Effector memory CD8-positive, alpha-beta T cell (primary cell): ENCODE measurements at places on chromosomes 1 and 21.

GRCh38 chr1:107883562-107883961 is 81.4 kb downstream of the VAV3 start:
- H3K27ac ChIP-seq, result no peak overlapping the region
- no peak for DNase-seq
- no peaks in the 10 kb centered on the region for H3K36me3 ChIP-seq
- no peaks in the 10 kb centered on the region for H3K27me3 ChIP-seq
- H3K4me1 ChIP-seq, result peaks cover 7% of the 10 kb centered on the region

- peak overlapping the region; percentile 100 for H3K27ac ChIP-seq
- no peak for DNase-seq
- peak overlapping the region; percentile 93 for H3K4me3 ChIP-seq
- peaks cover 36% of the 10 kb centered on the region for H3K4me1 ChIP-seq
Observed at GRCh38 chr1:19596065-19596713, 47.9 kb upstream of the NBL1 start.

DNA sequence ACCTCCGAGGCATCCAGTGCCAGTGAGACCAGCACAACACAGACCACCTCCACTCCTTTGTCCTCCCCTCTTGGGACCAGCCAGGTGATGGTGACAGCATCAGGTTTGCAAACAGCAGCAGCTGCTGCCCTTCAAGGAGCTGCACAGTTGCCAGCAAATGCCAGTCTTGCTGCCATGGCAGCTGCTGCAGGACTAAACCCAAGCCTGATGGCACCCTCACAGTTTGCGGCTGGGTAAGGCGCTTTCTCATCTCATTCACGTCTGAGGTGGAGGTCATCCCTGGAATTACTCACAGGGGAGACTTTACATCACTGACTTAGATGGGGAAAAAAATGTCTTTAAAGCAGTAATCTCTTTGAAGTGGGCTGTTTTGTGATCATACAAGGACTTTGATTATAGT is 106.3 kb downstream of the CD247 start:
- H3K27ac ChIP-seq, result no peak overlapping the region
- H3K4me3 ChIP-seq, result peak overlapping the region; percentile 40
- peaks cover 18% of the 10 kb centered on the region for H3K36me3 ChIP-seq
- H3K4me1 ChIP-seq, result peaks cover 7% of the 10 kb centered on the region
- DNase-seq, result no peak

DNA sequence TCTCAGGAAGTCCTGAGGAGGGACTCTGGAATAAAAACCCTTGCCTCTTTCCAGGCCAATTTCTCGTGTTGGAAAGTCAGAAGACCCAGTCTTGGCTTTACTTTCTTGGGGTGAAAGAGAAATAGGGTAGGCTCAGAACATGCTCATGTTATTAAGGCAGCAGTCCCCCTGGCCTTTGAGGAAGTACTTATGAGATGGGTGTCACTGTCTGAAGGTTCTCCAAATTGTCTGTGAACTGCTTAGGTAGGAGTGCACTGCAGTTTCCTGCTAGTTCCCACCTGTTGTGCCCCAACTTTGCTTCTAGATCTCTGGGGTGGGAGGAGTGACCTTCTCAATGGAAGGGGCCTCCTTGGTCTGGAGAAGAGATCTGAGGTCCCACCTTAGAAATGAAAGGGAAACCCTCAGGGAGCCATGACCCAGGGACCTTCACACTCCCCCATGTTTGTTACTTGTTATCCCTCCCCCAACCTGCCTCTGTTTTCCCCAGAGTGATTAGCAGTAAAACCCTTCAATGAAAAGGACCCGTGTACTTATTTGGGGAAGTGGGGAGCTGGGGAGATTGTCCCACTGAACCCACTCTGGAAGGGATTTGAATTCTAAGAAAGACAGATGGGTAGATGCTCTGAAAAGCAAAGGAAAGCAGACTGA is 5.7 kb downstream of the ZNF691 start:
- DNase-seq, result no peak

DNA sequence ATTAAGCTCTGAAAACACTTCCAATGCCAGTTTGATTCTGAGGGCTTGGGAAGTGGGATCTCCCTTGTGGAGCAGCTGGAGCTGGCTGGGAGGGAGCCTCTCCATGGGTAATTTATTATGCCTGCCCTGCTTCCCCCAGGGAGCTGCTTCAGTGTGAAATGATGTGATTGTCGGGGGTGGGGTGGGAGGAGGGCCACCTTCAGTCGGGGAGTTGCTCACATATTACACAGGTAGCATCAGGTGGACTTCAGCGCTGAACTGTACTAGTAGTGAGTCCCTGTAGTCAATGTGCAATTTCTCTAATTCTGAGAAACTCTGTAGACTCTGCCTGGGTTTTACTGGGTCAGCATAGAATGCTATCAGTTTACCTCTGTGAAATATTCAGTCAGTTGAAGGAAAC is 12.8 kb downstream of the PLA2G2E start:
- H3K27me3 ChIP-seq, result no peaks in the 10 kb centered on the region
- peak overlapping the region; percentile 52 for H3K27ac ChIP-seq
- peaks cover 64% of the 10 kb centered on the region for H3K36me3 ChIP-seq
- DNase-seq, result no peak
- H3K4me1 ChIP-seq, result no peaks in the 10 kb centered on the region

DNA sequence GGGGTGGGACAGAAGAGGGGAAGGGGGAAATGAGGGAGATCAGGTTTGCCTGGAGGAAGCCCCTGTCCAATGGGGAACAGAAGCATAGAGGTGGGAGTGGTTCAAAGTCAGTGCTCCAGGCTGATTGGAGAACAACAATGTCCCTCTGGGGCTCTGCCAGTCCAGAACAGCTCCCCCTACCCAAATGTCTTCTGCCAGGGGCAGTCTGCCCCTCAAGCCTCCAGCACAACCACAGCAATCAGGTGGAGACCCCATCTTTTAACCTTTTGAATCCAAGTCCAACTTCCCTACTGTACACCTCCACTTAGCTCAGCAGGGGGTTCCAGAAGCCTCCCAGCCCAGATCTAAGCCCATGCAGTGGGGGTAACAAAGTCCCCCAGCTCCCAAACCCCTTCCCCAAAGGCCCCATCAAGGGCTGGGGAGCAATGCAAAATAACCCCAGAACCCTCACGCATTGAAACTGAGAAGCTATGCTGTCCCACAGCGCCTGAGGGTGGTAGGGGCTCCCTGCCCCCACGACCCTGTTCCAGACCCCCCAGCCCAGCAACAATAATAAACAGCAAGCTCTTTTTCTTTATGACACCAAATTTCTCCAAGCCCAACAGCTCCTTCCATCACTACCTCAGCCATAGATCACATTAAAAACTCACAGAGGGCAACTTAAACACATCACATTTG is 3.3 kb downstream of the AHDC1 start:
- peaks cover 13% of the 10 kb centered on the region for H3K36me3 ChIP-seq
- H3K27me3 ChIP-seq, result no peaks in the 10 kb centered on the region
- H3K4me3 ChIP-seq, result no peak overlapping the region

DNA sequence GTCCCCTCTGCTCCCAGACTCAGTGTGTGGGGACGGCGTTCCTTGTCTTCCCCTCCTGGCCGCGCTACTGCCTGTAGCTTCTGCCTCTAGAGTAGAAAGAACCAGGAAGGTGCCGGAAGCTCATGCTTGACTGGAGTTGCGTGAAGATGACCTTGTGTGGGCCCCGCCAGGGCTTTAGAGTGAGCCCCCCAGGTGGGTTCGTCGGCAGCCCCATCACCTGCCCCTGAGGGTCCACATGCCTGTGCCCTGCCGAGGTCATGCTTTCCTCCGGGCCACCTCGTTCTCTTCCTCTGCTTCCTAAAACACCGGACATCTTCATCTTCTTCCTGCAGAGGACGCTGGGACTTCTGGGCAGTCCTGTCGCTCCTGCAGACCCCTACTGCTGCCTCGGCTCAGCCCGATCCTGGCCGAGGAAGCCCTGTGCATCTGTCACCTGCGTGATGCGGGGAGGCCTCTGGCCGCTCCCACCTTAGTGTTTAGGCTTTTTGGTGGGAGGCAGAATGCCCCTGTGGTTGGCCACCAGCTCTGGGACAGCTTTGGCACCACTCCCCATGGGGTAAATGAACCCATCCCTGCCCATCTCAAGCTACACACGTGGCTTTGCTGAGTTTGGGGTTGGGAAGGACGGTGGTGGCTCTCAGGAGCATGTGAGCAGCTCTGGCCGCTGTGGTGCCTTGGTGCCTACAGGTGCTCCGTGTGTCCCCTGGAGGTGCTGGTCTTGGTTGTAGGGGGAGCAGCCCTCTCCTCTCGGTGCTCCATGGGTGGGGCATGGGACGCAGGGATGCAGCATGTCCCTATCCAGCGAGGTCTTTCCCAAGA is 12.3 kb downstream of the OBSCN start:
- H3K4me3 ChIP-seq, result no peak overlapping the region
- H3K4me1 ChIP-seq, result peaks cover 5% of the 10 kb centered on the region
- H3K36me3 ChIP-seq, result peaks cover 5% of the 10 kb centered on the region
- no peak overlapping the region for H3K27ac ChIP-seq
- no peak for DNase-seq
- no peaks in the 10 kb centered on the region for H3K27me3 ChIP-seq

- no peaks in the 10 kb centered on the region for H3K27me3 ChIP-seq
- no peak overlapping the region for H3K4me3 ChIP-seq
- no peak for DNase-seq
- no peak overlapping the region for H3K27ac ChIP-seq
- no peaks in the 10 kb centered on the region for H3K36me3 ChIP-seq
- no peaks in the 10 kb centered on the region for H3K4me1 ChIP-seq
Observed at GRCh38 chr1:46081619-46082018, 50.8 kb downstream of the PIK3R3 start.

DNA sequence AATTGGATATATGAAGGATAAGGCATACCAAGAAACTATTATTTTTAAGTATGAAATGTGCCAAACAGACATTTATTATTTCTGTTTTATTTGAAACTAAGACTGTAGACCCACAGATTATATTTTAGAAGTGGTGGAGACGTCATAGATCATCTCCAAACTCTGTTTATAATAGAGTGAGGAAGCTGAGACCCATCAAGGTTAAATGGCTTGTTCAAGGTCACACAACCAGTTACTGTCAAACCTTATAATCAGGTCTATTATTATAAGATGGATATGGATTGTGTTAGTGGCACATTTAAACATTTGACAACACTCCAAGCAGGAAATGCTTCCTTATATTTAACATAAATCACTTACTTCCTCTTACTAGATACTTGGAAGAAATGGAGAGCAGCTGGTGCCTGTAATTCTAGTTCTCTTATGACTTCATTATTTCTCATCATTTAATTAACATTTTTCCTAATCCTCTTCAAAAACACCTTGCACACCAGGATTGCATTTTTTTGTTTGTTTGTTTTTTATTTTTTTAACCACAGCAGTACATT is 117.0 kb downstream of the NEK7 start:
- H3K4me1 ChIP-seq, result peaks cover 4% of the 10 kb centered on the region
- DNase-seq, result no peak
- H3K27me3 ChIP-seq, result no peaks in the 10 kb centered on the region

GRCh38 chr1:225642177-225642576 is 10.7 kb downstream of the ENAH start:
- H3K27me3 ChIP-seq, result peaks cover 42% of the 10 kb centered on the region
- H3K4me1 ChIP-seq, result no peaks in the 10 kb centered on the region
- H3K36me3 ChIP-seq, result peaks cover 2% of the 10 kb centered on the region
- no peak for DNase-seq

DNA sequence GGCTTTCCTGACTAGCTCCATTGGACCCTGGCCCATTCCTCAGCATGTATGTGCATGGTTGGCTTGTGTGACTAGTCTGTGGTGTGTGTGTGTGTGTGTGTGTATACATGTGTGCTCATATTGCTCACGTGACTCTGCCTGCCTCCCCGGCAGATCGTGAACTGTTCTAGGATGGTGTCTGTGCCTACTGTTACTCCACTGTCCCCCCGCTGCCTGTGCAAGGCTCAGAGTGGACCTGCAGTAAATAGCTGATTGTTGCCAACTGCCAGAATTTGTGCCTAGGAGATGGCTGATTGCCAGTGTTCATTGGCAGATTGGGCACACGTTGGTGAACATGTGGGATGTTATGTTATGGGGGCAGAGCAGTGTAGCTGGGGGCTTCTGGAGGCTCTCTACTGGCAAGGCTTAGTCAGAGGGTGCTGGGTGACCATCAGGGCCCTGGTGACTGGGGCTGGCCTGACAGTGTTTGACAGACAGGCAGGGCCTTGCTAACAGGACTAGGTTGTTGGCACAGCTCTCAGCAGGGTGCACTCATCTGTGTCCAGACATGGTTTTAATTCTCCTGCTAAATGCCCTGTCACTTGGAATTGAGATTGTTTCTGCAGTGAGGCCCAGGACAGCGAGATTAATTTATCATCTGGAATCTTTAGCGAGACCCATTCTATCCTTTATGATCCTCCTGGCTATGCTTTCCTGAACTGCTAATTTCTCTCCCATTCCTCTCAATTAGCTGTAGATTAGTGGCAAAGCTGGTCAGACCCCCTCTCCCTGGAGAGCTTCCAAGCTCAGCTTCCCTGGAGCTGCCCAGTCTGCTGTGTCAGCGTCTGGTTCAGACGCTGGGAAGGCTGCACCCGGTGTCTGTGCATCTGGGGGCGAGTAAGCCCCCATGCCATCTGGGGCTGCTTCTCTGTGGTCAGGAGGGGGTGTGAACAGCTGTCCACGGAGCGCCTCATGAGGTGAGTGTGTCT is 20.8 kb downstream of the SLC6A17 start:
- H3K36me3 ChIP-seq, result no peaks in the 10 kb centered on the region
- H3K4me1 ChIP-seq, result no peaks in the 10 kb centered on the region
- peaks cover 61% of the 10 kb centered on the region for H3K27me3 ChIP-seq
- H3K27ac ChIP-seq, result no peak overlapping the region

DNA sequence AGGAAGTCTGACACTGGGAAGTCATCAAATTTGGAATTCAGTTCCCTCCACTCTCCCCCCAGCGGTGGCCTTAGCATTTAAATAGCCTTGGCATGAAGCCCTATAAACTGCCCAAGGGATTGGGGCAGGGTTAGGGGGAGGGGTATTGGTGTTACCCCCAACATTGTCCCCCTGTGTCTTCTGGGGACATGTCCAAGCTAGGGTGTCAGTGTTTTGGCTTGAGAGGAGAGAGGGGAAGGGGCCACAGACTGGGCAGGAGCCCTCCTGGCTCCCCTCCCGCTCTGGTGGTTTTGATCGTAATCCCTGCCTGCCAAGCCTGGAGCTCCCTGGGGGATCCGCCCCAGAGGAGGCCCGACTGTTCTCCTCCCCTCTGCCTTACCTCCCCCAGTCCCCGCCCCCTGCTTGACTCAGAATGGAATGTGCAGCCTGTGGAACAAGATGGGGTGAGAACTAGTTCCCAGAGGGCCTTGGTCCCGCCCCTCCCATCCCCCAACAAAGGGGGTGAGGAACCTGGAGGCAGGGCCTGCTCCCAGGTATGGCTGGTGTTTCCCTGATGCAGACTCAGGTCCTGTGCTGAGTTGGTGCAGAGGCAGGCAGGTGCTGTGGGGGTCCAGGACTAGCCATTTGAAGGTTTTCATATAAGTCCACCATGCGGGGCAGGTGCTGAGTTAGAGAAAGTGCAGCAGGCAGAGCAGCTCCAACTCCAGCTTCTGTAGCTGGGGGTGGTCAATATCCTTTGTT is 7.4 kb downstream of the SOX13 start:
- DNase-seq, result no peak
- H3K36me3 ChIP-seq, result no peaks in the 10 kb centered on the region
- H3K4me1 ChIP-seq, result peaks cover 29% of the 10 kb centered on the region
- peak overlapping the region; percentile 81 for H3K27ac ChIP-seq

DNA sequence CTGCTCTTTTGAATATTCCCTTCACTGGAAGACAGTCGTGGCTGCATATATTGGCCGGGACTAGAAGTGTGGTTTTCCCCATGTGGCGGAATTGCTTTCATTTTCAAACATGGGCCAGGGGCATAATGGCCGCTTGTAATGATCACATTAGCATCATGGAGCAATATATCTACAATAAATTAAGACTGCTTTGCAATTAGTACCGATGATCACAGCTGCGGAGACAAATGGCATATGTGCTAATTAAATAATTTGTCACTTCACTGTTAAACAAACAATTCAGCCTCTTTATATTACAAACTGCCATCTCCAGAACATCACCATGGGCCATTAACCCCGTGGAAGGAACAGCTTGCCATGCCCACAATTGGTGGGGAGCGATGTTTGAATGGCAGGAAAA is 68.2 kb upstream of the OLIG2 start:
- H3K36me3 ChIP-seq, result peaks cover 4% of the 10 kb centered on the region
- peaks cover 48% of the 10 kb centered on the region for H3K27me3 ChIP-seq
- H3K4me1 ChIP-seq, result no peaks in the 10 kb centered on the region
